ENCODE measurements at places on chromosomes 4 and X. TPM values are rescaled to one million over a fixed set of nuclear protein-coding genes. Genes with fewer than 3 reads are reported as not detected.

Gene CXCL8
- 1.4 TPM for polyA plus RNA-seq

Gene IL2
- not detected for polyA plus RNA-seq

Gene H2AZ1
- polyA plus RNA-seq: 421 TPM

Gene RELL1
- polyA plus RNA-seq: 10.4 TPM

Gene BMP3
- polyA plus RNA-seq: 17.5 TPM

Gene ZNF41
- 14.4 TPM for polyA plus RNA-seq

Gene TEX13C
- not detected for polyA plus RNA-seq

Gene ZMAT1
- polyA plus RNA-seq: 26.4 TPM

Gene TGIF2LX
- polyA plus RNA-seq: not detected

Gene UTP14A
- polyA plus RNA-seq: 26.2 TPM

Gene SPANXA2
- polyA plus RNA-seq: not detected

Gene RPA4
- not detected for polyA plus RNA-seq

Gene C4orf51
- polyA plus RNA-seq: not detected

Gene PRR32
- polyA plus RNA-seq: not detected

Gene PPP2R2C
- 0.22 TPM for polyA plus RNA-seq

Gene FAAH2
- 11.7 TPM for polyA plus RNA-seq

Gene PABPC1L2A
- not detected for polyA plus RNA-seq

Gene UGT2B17
- polyA plus RNA-seq: not detected

Gene CXCL6
- not detected for polyA plus RNA-seq
